ENCODE measurements at places on chromosomes 13 and 19. TPM values are rescaled to one million over a fixed set of nuclear protein-coding genes. Genes with fewer than 3 reads are reported as not detected.

KLHL1 gene
- total RNA-seq, result 106 TPM

KLF5 gene
- 2.2 TPM for total RNA-seq

ZNF284 gene
- total RNA-seq, result 8.3 TPM

SERTM1 gene
- 3.7 TPM for total RNA-seq

CYP4F3 gene
- 0.16 TPM for total RNA-seq

CARM1 gene
- 22.3 TPM for total RNA-seq

MAP4K1 gene
- 0.16 TPM for total RNA-seq

PRR36 gene
- 4.1 TPM for total RNA-seq

LILRB2 gene
- total RNA-seq, result not detected

COL5A3 gene
- total RNA-seq, result 1.2 TPM

EBPL gene
- total RNA-seq, result 40.4 TPM

GIPC3 gene
- total RNA-seq, result not detected

CYP4F2 gene
- total RNA-seq, result not detected

TTC9B gene
- 59.0 TPM for total RNA-seq

EDDM13 gene
- total RNA-seq, result not detected

ZNF433 gene
- 19.5 TPM for total RNA-seq

ZNF235 gene
- total RNA-seq, result 19.0 TPM

ANGPTL4 gene
- total RNA-seq, result 0.94 TPM

AZU1 gene
- total RNA-seq, result 0.31 TPM

SLC10A2 gene
- total RNA-seq, result not detected

ZNF763 gene
- 6.7 TPM for total RNA-seq

TRIP10 gene
- 3.0 TPM for total RNA-seq

GZMM gene
- not detected for total RNA-seq

CPAMD8 gene
- total RNA-seq, result 7.8 TPM

MEIOSIN gene
- not detected for total RNA-seq

KLK15 gene
- not detected for total RNA-seq

PSPN gene
- total RNA-seq, result 3.6 TPM

ZNF527 gene
- 26.8 TPM for total RNA-seq

FFAR3 gene
- not detected for total RNA-seq

IZUMO4 gene
- total RNA-seq, result 2.2 TPM

IL11 gene
- total RNA-seq, result 0.16 TPM

SIGLEC10 gene
- total RNA-seq, result 1.6 TPM

MYH14 gene
- total RNA-seq, result 0.94 TPM

EPSTI1 gene
- total RNA-seq, result 3.4 TPM

SPRED3 gene
- 1.4 TPM for total RNA-seq

KPNA3 gene
- total RNA-seq, result 70.5 TPM

TLE2 gene
- 6.1 TPM for total RNA-seq

TICAM1 gene
- total RNA-seq, result 0.78 TPM

DLL3 gene
- 15.8 TPM for total RNA-seq

LRP3 gene
- 96.2 TPM for total RNA-seq

TMEM255B gene
- total RNA-seq, result under 0.01 TPM

All from occipital lobe (tissue), 3 donors.